ACHN (cell line): ENCODE measurements at places on chromosomes 16 and 17.

GRCh38 chr17:1561420-1562175 is 994 bp downstream of the PITPNA start:
- DNase-seq: peak; percentile 35

- DNase-seq: no peak
Measured at GRCh38 chr17:77688369-77688768, 270.1 kb upstream of the TNRC6C start.

DNA sequence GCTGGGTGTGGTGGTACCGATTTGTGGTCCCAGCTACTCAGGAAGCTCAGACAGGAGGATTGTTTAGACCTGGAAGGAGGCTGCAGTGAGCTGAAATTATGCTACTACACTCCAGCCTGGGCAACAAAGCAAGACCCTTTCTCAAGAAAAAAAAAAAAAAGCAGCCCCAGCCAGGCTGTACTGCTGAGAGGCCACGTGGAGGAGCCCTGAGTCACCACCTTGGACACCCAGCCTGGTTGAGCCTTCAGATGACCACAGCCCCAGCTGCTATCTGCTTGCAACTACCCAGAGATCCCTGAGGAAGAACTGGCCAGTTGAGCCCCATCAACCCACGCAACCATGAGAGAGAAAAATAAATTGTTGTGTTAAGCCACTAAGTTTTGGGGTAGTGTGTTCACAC is 23.6 kb upstream of the GPRC5C start:
- peak; percentile 58 for DNase-seq

DNA sequence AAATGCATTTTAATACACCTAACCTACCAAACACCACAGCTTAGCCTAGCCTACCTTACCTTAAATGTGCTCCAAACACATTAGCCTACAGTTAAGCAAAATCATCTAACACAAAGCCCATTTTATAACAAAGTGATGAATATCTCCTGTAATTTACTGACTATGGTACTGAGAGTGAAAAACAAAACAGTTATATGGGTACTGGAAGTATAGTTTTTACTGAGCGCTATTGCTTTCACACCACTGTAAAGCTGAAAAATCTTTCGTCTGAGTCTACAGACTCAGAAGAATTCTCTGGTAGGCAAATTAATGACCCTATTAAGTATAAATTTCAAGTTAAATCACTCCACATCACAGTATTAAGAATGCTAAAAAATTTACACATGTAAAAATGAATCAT is 3.5 kb downstream of the GRB2 start:
- DNase-seq: no peak

- no peak for DNase-seq
Measured at GRCh38 chr17:41284043-41284442, 8.5 kb downstream of the KRTAP9-7 start.

DNA sequence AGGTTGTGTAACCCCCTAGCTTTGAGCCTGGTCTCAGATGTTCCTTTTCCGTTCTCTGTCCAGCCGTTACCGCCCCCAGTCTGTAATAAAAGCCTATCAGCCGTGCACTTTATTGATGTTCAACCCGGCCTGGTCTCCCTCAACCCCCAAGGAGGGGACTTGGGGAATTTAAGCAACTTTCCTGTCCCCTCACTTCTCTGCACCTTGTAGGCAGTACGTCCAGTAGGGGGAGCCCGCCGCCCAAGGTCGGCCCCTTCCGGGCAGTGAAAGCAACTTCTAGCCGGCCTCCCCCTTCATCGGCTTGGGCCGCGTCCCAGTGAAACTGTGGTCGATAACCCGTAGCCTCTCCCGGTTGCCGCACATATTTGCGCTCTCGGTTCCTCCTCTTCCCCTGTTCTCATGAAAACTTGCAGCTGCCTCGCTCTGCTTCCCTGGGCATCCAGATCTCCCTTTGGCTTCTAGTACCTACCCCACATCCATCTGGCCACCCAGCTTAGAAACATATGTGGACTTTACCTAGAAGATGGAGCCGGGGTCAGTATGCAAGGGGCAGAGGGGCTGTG is 7.9 kb downstream of the PNPO start:
- peak; percentile 85 for DNase-seq

DNA sequence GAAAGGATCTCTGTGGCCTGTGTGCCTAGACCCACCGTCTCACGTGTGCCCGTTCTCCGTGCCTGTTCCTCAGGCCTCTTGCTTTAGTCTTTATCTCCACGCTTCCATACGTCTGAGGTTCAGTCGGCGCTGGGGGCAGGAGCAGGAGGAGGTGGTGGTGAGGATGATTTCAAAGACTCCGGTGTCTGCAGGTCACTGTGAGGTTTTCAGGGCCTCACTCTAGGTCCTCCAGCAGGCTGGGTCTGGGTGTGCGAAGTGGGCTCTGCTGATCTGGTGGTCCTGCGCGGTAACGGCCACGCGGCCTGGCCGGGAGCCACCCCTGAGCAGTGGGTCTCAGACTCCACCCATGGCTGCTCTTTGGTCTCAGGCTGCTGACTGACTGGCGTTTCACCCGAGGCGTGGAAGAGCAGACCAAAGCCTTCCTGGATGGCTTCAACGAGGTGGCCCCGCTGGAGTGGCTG is 14.4 kb upstream of the CLEC18A start:
- no peak for DNase-seq

GRCh38 chr16:89410794-89411309 is 79.5 kb downstream of the ANKRD11 start:
- no peak for DNase-seq

DNA sequence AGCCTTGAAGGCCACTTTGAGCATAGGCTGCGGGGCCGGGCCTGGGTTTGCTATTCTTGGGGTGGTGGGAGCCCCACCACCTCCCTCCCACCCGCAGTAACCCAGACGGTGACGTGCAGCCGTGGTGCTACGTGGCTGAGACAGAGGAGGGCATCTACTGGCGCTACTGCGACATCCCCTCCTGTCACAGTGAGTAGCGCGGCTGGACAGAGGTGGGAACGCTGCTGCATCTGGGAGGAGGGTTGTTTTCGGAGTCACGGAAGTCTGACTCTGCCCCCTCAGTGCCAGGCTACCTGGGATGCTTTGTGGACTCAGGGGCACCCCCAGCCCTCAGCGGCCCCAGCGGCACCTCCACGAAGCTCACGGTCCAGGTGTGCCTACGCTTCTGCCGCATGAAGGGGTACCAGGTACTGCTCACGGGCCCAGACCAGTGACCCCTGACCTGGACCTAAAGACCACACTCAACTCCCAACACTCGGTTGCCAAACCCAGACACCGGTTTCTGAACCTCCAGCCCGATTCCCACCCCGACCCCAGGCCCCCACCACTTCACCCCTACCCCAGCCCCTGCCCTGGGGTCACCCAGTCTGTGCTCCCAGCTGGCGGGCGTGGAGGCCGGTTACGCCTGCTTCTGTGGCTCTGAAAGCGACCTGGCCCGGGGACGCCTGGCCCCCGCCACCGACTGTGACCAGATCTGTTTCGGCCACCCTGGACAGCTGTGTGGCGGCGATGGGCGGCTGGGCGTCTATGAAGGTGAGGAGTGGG is 2.1 kb downstream of the KREMEN2 start:
- no peak for DNase-seq

DNA sequence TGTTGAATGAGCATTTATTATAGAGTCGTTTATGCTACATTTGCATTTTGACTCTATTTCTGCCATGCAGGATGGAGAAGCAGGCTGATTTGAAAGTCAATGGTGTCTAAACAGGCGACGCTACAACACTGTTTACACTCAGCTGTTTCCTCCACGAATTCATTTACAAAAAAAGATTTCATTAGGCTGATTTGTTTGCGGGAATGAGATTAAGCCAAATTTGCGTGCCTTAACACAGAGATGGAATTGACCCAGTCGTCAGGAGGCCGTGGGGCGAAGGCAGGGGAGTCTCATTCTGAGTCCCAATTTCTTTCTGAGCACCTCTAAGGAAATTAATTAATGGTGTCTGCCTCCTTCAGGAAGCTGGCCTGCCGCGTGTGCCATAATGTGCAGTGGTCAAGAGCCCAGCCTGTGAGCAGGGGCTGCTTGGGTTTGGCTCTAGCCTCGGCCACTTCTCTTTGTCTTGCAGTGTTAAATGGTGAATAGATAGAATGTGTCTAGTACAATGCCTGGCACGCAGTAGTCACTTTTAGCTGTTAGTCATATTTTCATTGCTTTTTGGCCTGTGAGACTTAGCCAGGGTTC is 88.6 kb upstream of the NKD1 start:
- DNase-seq: no peak

DNA sequence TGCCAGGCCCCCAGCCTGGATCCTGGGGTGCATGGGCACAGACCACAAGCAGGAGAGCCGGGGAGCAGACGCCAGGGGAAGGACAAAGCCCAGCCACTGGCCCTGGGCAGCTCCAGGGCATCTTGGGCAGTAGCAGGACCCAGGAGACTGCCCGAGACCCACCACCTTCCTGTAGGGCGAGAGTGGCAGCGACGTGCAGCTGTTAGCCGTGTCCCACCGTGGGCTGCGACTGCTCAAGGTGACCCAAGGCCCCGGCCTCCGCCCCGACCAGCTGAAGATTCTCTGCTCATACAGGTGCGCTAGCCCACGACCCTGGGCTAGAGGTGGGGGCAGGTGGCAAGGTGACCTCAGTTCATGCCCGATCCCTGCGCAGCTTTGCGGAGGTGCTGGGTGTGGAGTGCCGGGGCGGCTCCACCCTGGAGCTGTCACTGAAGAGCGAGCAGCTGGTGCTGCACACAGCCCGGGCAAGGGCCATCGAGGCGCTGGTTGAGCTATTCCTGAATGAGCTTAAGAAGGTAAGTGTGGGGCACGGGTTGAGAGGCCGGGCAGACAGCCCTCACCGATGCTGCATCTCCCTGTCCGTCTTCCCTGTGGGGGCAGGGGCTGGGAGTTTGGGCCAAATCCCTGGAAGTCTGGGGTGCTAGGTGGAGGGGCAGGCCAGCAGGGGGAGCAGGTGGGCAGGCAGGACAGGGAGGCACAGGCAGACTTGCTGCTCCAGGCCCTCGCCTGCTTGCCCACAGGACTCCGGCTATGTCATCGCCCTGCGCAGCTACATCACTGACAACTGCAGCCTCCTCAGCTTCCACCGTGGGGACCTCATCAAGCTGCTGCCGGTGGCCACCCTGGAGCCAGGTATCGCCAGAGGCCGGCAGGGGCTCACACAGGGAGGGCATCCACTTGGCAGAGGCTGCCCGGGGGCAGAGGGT is 13.5 kb upstream of the SMIM5 start:
- peak; percentile 58 for DNase-seq

- no peak for DNase-seq
Measured at GRCh38 chr17:20307326-20307910, 159.9 kb downstream of the LGALS9B start.

DNA sequence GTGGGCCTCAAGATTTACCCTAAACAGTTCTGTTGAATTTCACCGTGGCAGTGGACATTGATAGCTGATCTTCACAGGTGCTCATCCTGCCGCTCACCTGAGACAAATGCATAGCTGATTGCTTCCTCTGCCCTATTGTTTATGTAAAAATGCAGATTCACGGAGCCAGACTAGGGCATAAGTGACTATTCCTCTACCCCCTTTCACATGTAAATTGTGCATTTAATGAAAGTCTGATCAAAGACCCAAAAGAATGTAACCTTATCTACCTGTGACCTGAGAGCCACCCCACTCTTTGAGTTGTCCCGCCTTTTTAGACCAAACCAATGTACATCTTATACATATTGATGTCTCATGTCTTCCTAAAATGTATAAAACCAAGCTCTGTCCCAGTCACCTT is 312.4 kb upstream of the CDH5 start:
- no peak for DNase-seq

DNA sequence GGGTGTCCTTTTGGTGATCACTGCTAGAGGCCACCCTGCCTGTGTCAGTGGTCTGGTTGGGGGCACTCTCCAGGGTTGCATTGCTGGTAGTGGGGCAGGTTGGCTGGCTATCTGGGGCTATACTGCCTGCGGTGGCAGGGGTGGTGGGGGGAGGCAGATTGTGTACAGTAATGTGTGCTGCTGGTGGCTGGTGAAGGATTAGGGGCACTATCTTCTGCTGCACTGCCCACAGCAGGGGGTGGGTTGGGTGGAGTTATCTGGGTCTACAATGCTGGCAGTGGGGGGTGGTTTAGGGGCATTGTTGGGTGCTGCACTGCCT is 204.0 kb upstream of the WSB1 start:
- no peak for DNase-seq

DNA sequence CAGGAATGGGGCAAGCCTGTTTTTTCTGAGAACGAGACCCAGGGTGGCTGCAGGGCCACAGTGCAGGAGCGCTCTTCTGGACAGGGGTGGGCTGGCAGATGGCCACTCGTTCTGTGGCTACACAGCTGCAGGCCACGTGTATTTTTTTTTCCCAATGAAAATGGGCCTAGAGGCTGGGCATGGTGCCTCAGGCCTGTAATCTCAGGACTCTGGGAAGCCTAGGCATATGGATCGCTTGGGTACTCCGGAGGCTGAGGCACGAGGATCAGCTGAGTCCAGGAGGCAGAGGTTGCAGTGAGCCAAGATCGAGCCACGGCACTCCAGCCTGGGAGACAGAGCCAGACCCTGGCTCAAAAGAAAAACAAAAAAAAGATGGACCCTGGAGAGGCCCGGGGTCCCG is 6.8 kb downstream of the UNKL start:
- no peak for DNase-seq

GRCh38 chr16:50505714-50506542 is 42.3 kb upstream of the NKD1 start:
- DNase-seq: no peak

- DNase-seq: no peak
Measured at GRCh38 chr16:67922221-67922620, 9.4 kb downstream of the CTRL start.

- DNase-seq: no peak
Measured at GRCh38 chr16:17983847-17984639, 352.5 kb downstream of the NPIPA8 start.

DNA sequence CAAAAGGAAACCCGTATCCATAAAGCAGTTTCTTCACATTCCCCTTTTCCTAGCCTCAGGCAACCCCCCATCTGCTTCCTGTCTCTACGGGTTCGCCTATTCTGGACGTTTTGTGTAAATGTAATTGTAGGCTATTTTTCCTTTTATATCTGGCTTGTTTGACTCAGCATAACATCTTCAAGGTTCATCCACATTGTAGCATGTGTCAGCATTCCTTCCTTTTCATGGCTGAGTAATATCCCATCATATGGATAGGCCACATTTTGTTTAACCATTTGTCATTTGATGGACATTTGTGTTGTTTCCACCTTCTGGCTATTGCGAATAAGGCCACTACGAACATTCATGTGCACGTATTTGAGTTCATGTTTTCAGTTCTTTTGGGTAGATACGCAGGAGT is 54.6 kb downstream of the FOXL1 start:
- no peak for DNase-seq

DNA sequence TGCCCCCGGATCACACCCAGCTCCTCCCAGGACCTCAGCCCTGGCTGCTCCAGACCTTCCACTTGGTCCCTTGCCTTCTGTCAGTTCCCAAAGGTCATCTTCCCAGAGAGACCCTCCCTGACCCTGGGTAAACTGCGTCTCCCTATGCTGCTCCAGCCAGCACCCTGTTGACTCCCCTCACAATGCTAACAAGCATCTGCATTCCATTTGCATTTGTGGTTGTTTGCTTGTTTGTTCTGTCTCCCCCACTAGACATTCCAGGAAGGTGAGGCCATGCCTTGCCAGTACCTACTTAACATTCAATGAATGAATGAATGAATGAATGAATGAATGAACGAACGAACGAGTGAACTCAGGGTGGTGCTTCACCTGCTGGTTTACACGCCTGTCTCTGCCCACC is 171.2 kb downstream of the WSCD1 start:
- no peak for DNase-seq
